NCI-H1436 (cell line): ENCODE measurements at places on chromosomes 1 and 21.

DNA sequence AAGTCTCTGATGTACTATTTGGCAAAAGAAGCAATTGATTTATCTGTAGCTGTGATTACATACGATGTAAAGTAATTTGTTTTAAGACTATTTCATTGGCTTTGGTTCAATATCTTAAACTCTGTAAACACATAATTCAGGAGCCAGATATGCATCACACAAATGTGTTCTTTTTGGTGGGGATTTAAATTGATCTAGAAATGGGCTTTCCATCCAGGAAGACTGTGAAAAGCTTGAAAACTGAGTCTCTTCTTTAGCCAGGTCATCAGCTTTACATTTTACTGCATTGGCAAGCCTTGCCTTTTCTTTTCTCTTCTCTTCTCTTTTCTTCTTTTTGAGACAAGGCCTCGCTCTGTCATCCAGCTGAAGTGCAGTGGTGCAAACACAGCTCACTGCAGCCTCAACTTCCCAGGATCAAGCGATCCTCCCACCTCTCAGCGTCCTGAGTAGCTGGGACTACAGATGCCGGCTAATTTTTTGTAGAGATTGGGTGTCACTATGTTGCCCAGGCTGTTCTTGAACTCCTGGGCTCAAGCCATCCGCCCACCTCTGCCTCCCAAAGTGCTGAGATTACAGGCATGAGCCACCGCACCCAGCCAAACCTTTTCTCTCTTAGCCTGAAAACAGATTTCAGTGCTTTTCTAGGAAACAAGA lies 1.4 kb downstream of the RCAN3 start:
- DNase-seq: no peak

DNA sequence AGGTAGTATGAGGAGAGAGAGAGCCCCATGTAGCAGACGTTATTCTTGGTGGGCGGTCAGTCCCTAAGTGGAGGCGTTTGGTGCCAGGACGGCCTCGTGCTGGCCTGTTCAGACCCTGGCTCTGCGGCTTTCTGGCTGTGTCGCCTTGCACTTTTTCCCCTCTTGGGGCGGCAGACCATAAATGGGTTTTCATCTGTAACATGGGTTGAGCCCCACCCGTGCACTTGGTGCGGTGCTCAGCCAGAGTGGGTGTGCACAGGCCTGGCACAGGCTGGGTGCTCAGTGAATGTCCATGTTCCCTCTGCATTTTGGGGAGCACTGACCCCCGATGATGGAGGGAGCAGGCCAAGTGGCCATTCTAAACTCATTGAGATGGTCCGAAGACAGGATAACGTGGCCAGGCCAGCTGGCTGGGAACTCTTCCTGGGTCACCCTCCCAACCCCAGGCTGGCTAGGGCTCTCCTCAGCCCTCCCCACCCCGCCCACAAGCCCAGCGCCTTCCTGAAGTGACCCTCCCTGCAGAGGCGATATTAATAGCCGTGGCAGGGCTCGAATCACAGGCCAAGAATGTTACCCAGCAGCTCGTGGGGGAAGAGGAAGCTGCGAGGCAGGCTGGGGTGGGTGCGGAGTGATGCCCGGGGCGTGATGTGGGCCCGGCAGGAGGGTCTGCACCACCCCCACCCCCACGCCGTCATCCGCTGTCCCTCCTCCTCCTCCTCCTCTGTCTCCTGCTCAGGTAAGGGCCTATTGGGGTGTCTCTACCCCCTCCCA lies 78.5 kb downstream of the ARHGEF10L start:
- no peak for DNase-seq

GRCh38 chr1:246540738-246541491 lies 25.1 kb downstream of the TFB2M start:
- DNase-seq: no peak

DNA sequence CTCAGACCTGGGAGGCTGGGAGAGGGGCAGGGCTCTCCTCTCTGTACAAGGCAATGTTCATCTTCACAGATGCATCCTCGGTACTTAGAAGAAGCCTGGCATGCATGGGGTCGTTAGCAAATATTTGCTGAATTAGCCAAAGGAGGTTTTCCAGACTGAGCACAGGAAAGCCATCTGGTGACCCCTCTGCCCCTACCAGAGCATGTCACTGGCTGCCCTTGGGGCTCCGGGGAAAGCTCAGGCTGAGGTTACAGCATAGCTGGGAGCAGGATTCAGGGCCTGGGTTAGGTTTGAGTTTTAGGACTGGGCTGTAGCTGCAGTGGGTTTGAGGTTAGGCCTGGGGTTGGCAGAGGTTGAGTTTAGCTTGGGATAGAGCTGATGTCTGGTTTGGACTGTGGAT lies 43.4 kb upstream of the ZBTB40 start:
- DNase-seq: no peak

- no peak for DNase-seq
Observed at GRCh38 chr21:21132390-21132789, 134.2 kb downstream of the NCAM2 start.

DNA sequence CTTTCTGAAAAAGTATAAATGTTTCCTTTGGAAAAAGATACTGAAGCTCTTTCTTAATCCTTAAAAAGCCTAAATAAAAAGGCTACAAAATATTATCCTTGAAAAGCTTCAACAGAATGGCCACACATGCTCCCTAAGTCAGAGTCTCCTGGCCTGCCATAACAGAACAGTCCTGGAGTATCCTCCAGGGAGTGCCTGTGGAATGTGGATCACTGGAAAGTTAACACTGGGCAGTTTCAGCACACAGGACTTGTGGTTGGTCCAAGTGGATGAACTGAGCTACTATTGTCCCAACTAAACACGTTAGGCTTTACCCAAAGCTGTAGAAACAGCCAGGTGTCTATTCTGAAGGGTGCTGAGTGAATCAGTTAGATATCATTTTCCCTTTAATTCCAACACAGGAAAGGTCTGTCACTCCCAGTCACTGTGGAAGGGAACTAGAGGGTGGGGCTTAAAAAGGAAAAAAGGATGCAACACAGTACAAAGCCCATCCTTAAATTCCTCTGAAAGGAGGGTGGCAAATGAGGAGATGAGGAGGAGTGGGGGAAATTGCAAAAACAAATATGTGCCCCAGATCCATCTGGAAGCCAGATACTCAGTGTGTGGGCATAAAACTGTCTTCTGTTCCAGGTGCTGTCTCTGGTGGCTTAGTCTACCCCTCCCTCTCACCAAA lies 196.3 kb upstream of the SPAG17 start:
- no peak for DNase-seq

GRCh38 chr1:166905136-166905535 lies 29.1 kb upstream of the TADA1 start:
- no peak for DNase-seq

- DNase-seq: no peak
Observed at GRCh38 chr1:208465786-208466590, 221.8 kb upstream of the PLXNA2 start.

DNA sequence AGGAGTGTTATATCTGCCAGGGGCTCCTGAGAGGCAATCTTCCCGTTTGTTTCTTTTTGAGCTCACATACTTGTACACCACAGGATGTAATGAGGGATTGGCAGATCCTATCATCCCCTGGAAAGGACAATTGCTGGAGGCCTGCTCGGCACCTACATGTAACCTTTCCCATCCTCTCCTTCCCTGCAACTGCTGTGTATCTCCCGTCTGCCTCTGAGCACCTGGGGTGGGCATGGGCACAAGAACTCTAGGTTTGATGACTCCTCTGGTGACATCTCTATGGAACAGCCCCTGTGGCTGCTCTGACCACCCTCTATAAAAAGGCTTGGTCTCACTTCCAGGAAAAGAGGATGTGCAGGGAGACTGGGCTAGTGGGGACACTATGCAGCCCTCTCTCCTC lies 25.0 kb upstream of the SMIM12 start:
- no peak for DNase-seq

- no peak for DNase-seq
Observed at GRCh38 chr21:33256019-33256418, 10.1 kb upstream of the IL10RB start.

DNA sequence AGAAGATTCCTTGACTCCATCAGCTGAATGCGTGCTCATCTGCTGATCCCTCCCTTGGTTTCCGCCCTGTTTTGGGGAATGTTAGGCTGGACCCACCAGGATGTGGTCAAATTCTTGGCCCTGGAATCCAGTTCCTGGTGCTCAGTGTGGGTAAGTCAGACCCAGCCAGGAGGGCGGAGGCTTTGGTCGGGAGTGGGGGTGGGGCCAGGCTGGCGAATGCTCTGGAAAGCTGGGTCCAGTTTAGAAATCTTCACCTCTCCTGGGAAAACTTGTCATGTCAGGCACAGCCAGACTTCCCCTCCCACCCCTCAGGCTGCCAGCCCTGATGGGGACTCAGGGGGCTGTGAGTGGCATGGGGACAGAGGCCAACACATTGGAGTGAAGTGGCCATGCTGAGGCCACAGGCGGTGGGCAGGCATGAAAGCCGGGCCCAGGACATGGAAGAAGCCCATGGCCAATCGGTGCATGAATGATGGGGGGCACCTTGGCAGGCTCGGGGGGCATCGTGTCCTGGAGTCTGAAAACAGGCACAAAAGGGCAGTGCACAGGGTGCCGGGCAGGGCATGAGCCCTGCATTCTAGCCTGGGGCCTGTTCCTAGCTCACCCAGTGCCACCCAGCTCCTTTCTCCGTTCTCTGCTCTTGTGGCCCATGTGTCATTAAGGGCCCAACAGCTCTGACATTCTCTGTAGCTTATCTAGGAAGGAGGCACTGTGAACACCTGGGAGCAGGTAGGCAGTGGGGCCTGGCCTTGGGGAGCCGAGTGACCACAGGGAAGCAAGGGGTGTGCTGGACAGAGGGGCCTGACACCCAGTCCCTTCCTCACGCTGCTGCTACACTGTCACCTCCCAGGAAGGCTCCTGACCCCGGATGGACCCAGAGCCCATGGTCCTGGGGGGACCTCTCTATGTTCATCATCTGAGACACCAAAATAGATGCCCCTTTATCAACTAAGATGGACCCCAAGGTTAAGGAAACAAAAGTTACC lies 14.6 kb upstream of the PADI1 start:
- no peak for DNase-seq

- no peak for DNase-seq
Observed at GRCh38 chr1:56963667-56964066, 2.1 kb downstream of the C8B start.

- no peak for DNase-seq
Observed at GRCh38 chr1:170483051-170483450, 48.9 kb upstream of the GORAB start.

- DNase-seq: no peak
Observed at GRCh38 chr21:33149181-33149580, 79.2 kb downstream of the OLIG1 start.

GRCh38 chr21:32908534-32908933 lies 117.2 kb upstream of the OLIG2 start:
- DNase-seq: no peak

- no peak for DNase-seq
Observed at GRCh38 chr1:209076688-209077087, 506.8 kb upstream of the CAMK1G start.

DNA sequence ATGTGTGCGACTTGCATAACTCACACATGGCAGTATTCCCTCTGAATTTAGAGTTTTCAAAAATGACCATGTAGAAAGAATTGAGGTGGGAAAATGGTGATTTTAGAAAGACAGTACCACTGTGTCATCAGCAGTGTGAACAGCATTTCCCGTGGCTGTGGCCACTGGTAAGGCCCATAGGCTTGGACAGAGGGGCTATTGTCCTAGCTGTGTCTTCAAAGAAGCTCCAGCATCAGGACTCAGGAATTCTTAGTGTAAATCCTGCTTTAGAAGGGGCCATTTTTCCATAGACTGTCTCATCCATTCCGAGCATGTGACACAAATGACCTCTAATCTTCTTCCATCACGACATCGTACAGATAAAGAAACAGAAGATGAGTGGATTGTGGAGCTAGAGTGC lies 119.3 kb upstream of the BACE2 start:
- DNase-seq: no peak

GRCh38 chr1:16378443-16378842 lies 11.4 kb downstream of the SZRD1 start:
- no peak for DNase-seq

DNA sequence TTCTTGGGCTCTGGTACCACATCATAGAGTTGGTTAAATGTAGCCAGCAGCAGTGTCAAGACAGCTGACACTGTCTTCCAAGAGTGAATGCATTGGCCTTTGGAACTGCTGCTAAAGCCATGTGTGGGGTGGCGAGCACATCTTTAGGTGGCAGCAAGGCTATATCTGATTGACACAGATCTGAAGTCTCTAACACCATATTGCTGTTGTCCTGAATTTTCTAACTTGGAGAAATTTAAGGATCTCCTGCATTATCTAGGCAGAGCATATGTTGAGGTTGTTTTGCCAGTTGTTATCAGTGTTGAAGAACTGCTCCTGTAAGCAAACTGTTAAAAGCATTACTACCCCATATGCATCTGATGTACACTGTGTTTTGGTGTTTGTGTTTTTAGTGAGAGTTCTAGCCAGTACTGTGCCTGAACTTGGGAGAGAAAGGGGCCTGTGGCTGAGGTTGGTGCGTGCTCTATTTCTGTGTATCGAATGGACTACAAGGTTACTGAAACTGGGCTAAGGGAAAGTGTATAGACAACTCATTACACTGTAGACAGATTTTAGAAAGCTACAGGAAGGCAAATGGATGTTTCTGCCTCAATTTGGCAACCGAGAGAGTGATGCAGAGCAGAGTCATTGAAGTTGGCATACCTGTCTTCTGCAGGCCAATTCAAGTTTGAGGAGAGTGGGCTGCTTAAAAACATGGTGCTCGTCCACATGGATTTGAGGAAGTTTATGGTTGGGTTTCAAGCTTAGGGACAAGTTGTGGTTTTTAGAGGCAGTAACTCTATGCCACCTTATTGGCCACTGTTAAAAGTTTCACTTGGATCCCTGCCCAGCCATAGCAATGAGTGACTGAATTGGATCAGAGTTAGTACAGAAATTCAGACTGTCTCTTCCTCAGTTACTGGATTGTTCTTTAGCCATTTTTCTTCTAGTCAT lies 16.9 kb downstream of the DYRK3 start:
- no peak for DNase-seq

GRCh38 chr1:231550448-231550781 lies 21.9 kb downstream of the TSNAX start:
- DNase-seq: peak; percentile 13

GRCh38 chr1:231161667-231162296 lies at the start of gene TRIM67:
Gene TRIM67, plus strand, starts transcription at chr1:231162058. Its CDS starts 912 bp downstream, at chr1:231162970.
- DNase-seq: peak; percentile 38

DNA sequence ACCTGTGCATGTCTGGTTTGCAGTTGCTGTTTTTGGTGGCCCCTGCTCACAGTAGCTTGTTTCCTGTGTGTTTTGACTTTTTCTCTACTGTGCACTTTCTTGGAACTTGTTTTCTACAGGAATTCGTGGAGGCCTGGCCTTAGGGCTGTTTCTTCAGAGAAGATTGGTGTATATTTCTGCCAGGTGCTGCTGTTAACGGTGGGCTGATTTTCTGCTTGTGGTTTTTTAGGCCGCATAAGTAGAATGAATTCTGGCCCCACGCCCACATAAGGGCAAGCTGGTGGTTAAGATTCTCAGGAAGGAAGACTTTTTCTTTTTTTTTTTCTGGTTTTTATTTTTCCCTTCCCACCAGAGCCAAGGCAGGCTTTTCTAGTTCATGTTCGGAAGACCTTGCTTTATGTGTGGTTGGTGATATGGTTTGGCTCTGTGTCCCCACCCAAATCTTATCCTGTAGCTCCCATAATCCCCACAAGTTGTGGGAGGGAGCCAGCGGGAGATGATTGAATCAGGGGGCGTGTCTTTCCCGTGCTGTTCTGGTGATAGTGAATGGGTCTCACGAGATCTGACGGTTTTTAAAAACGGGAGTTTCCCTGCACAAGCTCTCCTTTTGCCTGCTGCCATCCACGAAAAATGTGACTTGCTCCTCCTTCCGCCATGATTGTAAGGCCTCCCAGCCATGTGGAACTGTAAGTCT lies 71.5 kb upstream of the DISP3 start:
- DNase-seq: no peak
